Amniotic stem cell (primary cell): ENCODE measurements at places on chromosomes 1 and 21.

- DNase-seq: no peak
Measured at GRCh38 chr21:34018185-34018584, 55.2 kb upstream of the MRPS6 start.

DNA sequence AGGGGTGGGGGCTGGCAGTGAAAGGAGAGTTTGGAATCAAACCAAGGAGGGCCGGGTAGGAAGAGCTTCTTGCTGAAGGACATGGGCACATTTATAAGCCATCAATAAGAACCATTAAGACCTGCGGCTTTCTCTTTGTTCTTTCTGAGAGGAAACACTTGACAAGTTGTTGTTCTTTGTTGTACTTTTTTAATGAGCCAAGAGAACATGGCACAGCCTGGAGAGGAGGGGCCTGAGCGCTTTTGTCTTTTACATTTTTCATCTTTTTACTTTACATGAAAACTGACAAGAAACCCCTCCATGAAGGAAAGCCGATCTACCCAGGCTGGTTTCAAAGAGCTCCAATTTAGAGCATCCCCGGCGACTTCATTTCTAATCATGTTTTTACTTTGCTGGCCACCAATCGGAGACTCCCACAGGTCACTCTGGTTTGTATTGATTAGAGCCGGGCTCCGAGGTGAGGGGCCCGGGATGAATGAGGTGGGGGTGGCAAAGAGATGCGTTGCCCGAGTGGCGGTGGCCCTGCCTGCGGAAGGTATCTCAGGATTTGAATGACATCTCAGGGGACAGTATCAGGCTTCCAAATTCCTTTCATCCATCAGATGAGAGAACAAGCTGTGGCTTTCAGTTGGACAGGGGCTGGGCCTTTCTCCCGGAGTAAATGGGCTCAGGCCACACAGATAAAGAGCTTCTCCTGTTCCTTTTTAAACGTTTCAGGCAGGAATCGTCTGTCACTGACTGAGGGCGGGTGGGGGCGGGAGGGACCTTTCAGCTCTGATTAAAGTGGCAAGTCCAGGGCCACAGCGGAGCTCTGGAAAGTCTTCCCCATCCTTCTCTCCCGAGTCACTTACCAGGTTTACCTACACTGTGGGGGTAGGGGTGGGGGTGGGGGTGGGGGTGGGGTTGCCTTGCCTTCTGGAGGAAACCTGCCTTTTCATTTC lies 138.8 kb upstream of the ARHGEF16 start:
- DNase-seq: no peak

DNA sequence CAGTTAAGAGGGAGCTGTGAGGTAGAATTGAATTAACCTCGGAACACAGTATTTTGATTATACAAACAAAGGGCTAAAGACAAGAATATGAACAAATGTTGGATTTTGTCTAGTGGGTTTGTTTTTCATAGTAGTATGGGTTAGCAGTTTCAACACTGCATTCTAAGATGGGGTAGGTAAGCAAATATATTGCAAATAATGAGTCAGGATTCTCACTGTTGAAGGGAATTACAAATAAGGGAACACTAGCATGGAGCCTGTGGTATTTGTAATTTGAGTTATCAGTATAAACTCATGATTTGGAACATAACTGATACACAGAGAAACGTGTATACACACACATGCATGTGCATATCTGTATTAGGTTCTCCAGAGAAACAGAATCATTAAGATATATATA lies 44.5 kb downstream of the CD55 start:
- DNase-seq: no peak

- no peak for DNase-seq
Measured at GRCh38 chr1:235709018-235709417, 59.4 kb upstream of the GNG4 start.

- DNase-seq: no peak
Measured at GRCh38 chr1:206904423-206905142, 7.3 kb downstream of the IL24 start.

- no peak for DNase-seq
Measured at GRCh38 chr1:150777544-150777943, 12.0 kb upstream of the CTSS start.

GRCh38 chr1:88224906-88225305 lies 459.2 kb upstream of the PKN2 start:
- DNase-seq: no peak

DNA sequence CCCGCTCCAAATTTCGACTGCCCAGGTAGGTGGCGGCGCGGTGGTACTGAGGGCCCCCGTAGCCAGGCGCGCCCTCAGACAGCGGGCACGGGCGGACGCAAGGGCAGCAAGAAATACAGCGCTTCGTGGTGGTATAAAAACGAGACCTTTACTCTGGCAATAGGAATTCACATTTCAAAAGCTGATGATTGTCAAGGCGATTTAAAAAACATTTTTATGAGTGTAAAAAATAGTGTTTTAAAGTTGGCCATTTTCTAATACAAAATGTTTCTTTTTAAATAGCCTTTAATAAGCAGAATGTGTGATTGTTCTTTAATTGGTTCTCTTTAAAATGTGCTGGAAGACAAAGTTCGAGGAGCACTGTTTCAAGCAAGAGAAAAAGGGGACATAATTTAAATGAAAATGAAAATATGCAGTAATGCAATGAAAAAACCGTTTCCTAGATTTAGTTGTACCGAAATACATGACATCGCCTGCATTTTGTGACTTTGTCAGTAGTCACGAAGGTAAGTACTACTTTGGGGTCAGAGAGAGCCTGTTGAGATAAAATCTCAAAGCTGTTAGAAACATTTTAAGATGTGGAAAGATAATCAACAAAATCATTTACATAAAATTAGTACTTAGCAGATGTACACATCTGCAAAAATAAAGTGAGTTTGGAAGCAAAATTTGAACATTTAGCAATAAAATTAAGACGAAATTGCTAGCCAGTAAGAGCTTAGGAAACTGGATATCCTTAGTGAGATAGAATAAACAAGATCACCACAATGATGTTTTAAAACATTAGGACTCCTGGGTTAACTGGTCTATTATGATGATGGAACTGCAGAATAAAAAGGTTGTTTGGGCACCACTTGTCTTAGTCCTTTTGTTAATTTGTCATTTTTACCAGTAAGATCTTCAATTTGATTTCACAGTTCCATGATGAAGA lies 1.1 kb upstream of the PSMG1 start:
- DNase-seq: no peak

DNA sequence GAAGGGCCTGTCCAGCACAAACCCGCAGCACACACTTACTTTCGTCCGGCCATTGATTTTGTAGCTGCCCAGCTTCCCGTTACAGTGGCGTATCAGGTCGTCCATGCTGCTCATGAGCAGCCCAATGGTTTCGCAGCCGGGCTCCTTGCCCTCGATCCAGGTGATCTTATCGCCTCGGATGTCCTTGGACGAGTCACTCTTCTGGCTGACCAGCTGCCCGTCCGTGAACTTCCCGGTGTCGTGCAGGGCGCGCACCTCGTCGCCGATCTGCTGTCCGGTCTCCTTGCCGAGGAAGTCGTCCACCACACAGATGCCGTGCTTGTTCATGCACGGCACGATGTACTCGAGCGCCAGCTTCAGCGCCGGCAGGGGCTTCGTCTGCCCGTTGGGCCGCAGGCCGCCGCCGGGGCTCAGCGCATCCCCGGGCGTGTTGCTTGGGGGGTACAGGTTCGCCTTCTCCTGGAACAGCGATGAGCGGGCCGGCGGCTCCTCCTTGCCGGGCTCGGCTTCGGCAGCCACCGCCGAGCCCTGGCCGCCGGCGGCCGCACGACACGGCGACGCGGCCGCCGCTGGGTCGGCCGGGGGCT lies 1.0 kb downstream of the EGLN1 start:
- DNase-seq: no peak

DNA sequence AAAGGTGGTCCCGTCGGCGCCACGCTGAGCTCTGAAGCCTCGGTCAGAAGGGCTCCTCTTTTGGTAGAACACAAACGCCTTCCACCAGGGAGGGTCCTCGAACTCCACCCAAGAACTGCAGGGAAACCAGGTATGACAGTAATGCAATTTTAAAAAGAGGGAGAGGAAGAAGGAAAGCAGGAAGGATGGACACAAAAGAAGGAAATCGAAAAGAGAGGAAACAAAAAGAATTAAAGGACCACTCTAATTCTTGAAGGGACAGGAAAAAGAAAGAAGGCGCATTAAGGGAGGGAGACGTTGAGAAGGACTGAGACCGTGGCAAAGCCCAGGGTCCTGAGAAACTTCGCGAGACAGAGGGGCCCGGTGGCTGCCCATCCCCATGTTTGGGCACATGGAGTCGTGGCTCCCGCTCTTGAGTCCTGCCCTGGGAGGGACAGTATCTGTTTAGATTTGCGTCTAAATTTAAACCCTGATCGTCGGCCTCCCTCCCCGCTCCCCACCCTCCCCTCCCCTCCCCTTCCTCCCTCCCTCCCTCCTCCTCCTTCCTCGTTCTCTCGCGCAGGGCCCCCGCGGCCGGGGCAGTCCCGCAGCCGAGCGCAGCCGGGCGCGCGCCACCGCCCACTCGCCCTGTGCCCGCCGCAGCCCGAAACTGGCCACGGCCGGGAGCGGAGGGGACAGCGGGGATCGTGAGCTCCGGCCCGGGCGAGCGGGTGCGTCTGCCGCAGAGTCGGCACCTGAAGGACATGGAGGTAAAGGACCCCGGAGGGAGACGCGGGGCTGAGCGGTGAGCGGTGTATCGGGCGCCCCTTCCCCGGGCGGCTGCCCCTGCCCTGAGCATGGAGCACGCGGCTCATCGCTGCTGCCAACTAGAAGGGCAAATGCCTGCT lies at the start of gene RCSD1:
RCSD1 (plus strand) TSS at position 552 of the 887 bp plus-strand sequence; CDS start at position 744, 192 bp downstream.
- DNase-seq: no peak
